ENCODE measurements at places on chromosomes 13 and 19.

- no peak for DNase-seq
Measured at GRCh38 chr13:87698268-87698667, 27.1 kb downstream of the SLITRK5 start.

DNA sequence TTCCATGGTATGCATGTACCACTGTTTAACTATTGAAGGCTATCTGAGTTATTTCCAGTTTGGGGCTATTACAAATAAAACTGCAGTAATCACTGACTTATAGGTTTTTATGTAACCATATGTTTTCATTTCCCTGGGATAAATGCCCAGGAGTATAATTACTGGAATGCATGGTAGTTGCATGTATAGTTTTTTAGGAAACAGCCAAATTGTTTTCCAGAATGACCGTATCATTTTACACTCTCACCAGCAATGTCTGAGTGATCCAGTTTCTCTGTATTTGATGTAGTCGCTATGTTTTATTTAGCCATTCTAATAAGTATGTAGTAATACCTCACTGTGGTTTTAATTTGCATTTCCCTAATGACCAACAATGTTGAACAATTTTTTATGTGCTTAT, 42.0 kb downstream of the CYSLTR2 start:
- DNase-seq = no peak

DNA sequence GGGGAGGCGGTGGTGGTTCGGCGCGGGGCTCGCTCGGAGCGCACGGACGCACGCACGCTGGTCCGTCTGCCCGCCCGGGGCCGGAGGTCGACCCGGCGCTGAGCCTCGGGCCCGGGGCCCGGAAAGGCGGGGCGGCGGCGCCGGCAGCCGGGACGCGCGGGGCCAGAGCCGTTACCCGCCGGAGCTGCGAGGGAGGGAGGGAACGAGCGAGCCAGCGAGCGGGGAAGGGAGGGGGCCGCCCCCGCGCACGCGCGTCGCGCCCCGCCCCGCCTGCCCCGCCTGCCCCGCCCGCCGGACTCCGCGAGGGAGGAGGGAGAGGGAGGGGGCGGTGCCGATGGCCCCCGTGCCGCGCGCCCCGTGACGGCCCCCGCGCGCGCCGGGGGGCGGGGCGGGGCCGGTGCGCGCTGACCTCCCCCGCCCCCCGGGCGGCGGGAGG, 15.0 kb downstream of the CIC start:
- DNase-seq = peak; percentile 77

GRCh38 chr19:10006335-10006708, 4.0 kb downstream of the COL5A3 start:
- no peak for DNase-seq

- DNase-seq = no peak
Measured at GRCh38 chr13:75841905-75842304, 205.8 kb downstream of the LMO7 start.

GRCh38 chr13:41398494-41399170, 58.7 kb upstream of the RGCC start:
- DNase-seq = no peak

DNA sequence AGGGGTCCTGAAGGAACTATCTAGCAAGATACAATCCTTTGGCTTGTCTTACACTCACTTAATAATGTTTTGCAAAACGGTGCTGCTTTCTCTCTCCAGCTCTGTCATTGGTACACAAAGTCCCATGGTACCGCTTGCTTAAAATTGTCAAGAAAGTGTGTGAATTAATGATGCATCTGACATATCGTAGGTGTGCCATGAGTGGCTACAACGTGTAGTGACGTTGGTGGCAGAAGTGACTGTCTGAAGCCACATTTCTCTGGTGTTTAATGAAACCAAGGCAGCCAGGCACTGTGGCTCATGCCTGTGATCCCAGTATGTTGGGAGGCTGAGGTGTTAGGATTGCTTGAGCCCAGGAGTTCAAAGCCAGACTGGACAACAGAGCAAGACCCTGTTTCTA, 2.6 kb downstream of the HSH2D start:
- no peak for DNase-seq

GRCh38 chr13:45807520-45808099, 43.9 kb downstream of the SIAH3 start:
- DNase-seq = no peak

DNA sequence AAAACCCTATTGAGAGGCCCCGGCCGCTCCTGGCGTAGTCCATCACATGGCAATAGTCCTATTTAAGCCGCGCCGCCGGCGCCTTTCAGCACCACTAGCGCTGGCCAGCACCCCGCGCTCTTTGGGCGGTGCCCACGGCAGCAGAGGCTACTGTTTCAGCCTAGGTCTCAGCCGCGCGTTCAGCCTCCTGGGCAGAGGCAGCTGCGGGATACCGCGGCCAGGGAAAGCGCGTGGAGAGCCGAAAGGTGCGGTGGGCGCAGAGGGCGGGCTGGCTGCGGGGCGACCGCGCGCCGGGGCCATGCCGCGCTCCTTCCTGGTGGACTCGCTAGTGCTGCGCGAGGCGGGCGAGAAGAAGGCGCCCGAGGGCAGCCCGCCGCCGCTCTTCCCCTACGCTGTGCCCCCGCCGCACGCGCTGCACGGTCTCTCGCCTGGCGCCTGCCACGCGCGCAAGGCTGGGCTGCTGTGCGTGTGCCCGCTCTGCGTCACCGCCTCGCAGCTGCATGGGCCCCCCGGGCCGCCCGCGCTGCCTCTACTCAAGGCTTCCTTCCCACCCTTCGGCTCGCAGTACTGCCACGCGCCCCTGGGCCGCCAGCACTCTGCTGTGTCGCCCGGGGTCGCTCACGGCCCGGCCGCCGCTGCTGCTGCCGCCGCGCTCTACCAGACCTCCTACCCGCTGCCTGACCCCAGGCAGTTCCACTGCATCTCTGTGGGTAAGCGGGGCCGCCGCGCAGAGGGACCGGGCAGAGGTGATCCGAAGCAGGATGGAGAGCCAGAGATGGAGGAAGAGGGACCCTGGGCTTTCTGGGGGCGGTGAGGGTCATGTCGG, at the start of gene GSX1:
TSS of gene GSX1 (plus strand) at position 91 of the 826 bp plus-strand sequence. CDS start at position 299, 208 bp downstream.
- peak; percentile 29 for DNase-seq

- DNase-seq = no peak
Measured at GRCh38 chr19:6322284-6322683, 11.1 kb downstream of the ACER1 start.

GRCh38 chr13:91076830-91077229, 270.7 kb upstream of the MIR17HG start:
- no peak for DNase-seq

- DNase-seq = no peak
Measured at GRCh38 chr13:113947311-113948033, 26.4 kb downstream of the C13orf46 start.

- DNase-seq = no peak
Measured at GRCh38 chr13:97892717-97893116, 60.8 kb upstream of the IPO5 start.

DNA sequence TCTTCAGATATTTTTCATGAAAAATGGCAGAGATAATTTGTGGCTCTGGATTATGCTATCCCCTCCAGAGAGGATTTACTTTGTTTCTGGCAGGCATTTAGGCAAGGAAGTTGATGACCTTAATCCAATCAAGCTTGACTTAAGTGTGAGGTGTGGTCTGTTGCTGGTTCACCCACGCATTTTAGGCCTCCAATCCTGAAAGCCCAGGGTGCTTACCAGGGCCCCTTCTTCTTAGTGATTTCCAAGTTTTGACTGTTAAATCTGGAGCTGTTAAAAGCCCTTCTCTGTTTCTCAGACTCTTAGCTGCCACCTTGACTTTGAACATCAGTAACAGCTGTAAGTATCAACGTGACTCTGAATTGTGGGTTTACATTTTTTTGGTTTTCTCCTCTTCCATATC, 161.8 kb downstream of the DNAJC15 start:
- DNase-seq = no peak

- DNase-seq = peak; percentile 18
Measured at GRCh38 chr13:94595001-94595949, 677 bp downstream of the TGDS start.

- DNase-seq = no peak
Measured at GRCh38 chr19:58319241-58319640, 7.6 kb upstream of the ZSCAN22 start.

GRCh38 chr13:105144020-105144419, 1391.4 kb downstream of the EFNB2 start:
- DNase-seq = no peak

DNA sequence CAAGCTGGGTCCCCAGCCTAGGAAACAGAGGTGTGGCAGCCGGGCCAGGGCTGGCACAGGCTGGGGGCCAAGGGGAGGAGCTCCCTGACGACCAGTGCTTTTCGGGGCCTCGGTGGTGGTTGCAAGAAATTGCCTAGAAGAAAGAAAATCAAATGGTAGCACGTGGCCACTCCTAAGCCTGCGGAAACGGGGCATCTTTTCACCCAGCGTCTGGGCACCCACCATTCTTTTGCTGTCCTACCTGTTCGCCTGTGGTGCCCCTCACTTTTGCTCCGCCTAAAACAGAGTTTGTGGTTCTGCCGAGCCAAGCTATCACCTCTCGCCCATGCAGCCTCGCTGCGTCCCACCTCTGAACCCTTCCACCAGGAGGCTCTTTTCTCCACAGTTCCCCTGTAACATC, 7.1 kb upstream of the KRTDAP start:
- DNase-seq = no peak

GRCh38 chr13:112723771-112724170, 33.9 kb downstream of the ATP11A start:
- DNase-seq = no peak

- no peak for DNase-seq
Measured at GRCh38 chr13:33087790-33088189, 71.6 kb downstream of the KL start.

GRCh38 chr19:35348911-35349611, 1.4 kb downstream of the FFAR1 start:
- no peak for DNase-seq

Measured in activated T-cell treated with anti-CD3 and anti-CD28 coated beads for 1 hour (primary cell).